ENCODE measurements at places on chromosomes 2 and 18. TPM values are rescaled to one million over a fixed set of nuclear protein-coding genes. Genes with fewer than 3 reads are reported as not detected.

ZNF892 gene
- 7.0 TPM for total RNA-seq

DNA sequence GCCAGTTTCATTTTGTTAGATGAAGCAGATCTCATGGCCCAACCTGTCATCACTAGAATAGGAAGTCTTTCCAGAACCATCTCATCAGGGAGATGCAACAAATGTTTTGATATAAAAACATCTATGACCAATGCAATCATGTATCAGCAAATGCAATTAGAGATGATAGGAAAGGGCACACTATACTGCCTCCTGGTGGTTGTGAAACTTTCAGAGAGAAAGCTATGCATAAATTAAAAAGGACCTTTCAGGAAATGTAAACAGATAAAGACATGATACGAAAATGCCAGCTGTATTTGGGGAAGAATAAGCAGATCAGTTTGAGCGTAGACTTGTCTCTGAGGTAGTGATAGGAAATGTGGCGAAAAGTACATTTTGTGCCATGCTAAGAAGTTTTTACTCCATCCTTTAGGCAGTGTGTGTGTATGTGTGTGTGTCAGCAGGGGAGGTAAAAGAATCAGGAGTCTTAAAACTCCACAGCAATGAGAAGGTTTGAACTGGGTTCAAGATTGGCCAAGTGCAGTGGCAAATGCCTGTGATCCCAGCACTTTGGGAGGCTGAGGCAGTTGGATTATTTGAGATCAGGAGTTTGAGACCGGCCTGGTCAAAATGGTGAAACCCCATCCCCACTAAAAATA is 479.3 kb downstream of the CPS1 start:
- peak; percentile 25 for DNase-seq

DNA sequence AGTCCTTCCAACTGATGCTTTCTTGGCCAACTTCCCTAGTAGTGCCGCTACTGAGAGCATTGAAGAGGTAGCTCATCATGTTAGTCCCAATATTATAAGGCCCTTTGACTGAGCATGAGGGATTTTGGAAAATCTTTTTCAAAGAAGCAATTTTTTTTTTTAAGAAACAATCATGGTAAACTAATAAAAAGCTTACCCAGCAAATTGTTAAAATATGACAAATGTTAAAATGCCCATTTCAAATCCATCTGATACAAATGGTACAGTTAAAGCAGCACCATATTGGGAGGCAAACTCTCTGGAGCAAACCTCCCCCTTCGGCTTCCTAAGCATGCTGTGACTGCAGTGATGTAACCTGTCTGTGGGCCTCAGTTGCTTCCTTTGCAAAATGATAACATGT is 135.6 kb downstream of the RTN4 start:
- DNase-seq = no peak

BOK gene
- total RNA-seq = 44.3 TPM

GRCh38 chr2:239148495-239149200 is 252.2 kb downstream of the HDAC4 start:
- no peak for DNase-seq

DNA sequence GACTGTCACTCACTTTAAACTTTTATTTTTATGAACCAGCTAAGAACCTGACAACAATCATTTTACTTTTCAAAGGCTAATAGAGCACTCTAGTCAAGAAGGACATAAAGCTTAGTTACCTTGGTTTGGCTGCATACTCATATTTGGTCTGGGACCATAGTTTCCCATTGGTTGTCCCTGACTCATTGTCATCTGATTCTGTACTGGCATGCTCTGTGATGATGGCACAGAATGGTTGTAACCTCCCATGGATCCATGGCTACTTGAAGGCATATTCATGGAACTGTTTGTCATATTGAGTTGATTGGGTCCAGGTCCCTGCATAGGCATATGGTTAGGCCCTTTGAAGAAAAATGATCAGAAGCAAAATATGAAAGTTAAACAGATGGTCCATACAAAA is 37.9 kb downstream of the SS18 start:
- DNase-seq = no peak

- DNase-seq = no peak
Observed at GRCh38 chr18:33812186-33812585, 234.2 kb downstream of the ASXL3 start.

GRCh38 chr18:50297621-50298442 is 10.3 kb upstream of the CXXC1 start:
- DNase-seq = peak; percentile 91

GRCh38 chr2:149703281-149703680 is 115.7 kb upstream of the MMADHC start:
- no peak for DNase-seq

GRCh38 chr2:222760301-222760897 is 88.9 kb downstream of the MOGAT1 start:
- no peak for DNase-seq

DNA sequence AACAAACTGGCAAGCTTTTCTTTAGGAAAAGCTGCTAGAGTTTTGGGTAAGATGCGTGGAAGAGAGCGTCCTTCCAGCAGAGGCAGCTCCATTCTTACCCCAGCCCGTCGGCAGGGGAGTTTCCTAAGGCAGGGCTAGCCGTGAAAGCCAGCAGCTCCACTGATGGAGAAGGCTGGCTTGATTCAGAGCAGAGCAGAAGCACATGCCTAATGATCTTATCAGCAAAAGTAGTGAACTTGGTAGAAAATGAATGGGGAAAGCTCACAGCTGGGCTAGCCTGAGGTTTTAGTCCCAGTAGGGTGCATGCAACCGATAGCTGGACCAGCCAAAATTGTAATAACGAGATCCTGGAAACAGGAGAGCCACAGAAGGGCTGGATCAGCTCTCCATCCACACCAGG is 20.8 kb downstream of the LAMA1 start:
- no peak for DNase-seq

KLF7 gene
- total RNA-seq = 51.8 TPM

GRCh38 chr18:10926621-10927161 is 222.7 kb downstream of the PIEZO2 start:
- peak; percentile 63 for DNase-seq

- peak; percentile 68 for DNase-seq
Observed at GRCh38 chr2:197164141-197164754, 146.3 kb downstream of the ANKRD44 start.

GRCh38 chr2:37168217-37168981 is 11.6 kb upstream of the EIF2AK2 start:
- DNase-seq = peak; percentile 46

PROKR1 gene
- not detected for total RNA-seq

ATP6V1C2 gene
- total RNA-seq = 0.55 TPM

DNA sequence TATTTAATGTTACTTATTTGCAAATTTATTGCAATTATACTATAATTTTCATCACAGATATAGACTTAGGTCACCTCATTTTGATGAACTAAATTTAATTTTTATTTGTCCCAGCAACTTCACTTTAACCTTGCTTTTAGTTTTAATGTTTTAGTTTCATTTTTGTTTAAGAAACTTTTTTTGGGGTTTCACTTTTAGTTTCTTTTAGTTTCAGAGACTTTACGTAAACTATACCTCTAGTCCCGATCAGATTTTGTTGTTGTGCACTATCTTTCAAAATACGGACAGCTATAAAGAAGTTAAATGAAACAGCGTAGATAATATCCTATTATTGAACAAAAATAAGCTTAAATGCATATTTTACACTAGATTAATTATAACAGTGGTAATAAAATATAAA is 460.5 kb downstream of the ERBB4 start:
- DNase-seq = no peak

DNA sequence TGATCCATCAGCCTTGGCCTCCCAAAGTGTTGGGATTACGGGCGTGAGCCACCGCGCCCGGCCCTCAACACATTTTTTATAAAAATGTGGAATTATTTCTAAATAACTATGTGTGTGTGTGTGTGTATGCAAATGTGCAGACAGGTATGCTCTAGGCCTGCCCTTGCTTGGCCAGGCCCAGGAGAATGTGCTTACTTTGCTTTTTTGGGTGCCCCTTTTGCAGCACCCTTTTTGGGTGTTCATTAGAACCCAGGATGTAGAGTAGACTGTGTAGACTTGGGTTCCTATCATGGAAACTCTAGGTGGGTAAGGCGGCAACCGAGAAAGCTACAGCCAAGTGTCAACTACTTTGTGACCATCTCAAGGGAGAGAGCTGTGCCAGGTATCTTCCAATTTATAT is 11.7 kb upstream of the ITSN2 start:
- DNase-seq = no peak

GRCh38 chr2:203200866-203201265 is 38.0 kb upstream of the CYP20A1 start:
- no peak for DNase-seq

AGFG1 gene
- total RNA-seq = 90.2 TPM

GRCh38 chr2:239252801-239253200 is 148.0 kb downstream of the HDAC4 start:
- peak; percentile 85 for DNase-seq

EVA1A gene
- 51.3 TPM for total RNA-seq

GRCh38 chr2:147260241-147260640 is 584.6 kb upstream of the ACVR2A start:
- DNase-seq = no peak

TGFA gene
- 1.9 TPM for total RNA-seq

GRCh38 chr2:219171231-219171651 is 1.4 kb upstream of the SLC23A3 start:
- DNase-seq = peak; percentile 63
